ENCODE measurements at places on chromosomes 2 and 18.
A peak's percentile ranks its signal among the peaks of the same experiment; 100 is the strongest.

GRCh38 chr2:155315768-155316167, 617.3 kb downstream of the KCNJ3 start:
- DNase-seq, result no peak

DNA sequence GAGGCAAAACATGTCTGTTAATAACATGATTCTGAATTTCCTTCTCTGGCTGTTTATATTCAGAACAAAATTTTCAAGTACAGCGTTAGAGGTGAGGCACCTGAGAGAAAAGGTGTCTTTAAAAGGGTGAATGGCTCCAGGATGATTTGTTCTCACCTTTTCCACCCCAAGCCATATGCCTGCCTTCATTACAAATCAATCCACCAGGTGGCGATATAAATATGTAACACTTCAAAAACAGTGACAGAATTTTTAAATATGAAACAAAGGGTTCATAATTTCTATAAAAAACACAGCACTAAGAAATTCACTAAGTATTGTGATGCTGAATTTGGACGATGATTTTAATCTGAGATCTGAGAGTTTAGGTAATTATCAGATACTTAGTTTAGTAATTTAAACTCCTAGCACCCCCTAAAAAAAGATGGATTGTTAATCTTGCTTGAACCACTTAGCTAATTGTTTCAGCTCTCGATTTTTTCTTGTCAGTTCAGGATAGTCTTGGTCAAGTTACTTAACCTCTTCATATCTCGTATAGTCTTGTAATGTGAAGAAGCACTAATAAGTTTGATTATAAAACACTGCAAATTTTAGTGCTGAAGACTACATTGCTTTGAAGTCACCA, 528.8 kb downstream of the CPS1 start:
- DNase-seq, result peak; percentile 8

- no peak for DNase-seq
Measured at GRCh38 chr2:177296040-177296439, 31.5 kb upstream of the NFE2L2 start.

DNA sequence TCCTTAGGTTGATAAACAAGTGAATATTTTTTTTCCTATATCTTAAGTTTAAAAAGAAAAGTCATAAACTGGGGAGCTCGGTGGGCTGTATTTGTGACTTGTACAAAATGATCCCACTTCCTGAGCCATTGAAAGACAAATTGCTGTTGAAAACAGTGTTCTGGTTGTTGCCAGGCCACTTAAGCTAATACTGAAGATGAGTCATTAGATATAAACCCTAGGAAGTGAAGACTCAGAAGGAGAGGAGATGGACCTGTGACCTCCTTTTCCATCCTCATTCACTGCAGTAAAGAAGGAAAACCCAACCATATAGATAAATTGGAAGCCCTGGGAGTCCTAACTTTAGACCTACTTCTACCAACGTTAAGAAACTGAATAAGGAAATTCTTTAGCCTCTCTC, 46.2 kb upstream of the SERPINE2 start:
- no peak for DNase-seq

GRCh38 chr18:80135136-80135535, 26.1 kb downstream of the ADNP2 start:
- DNase-seq, result no peak

- no peak for DNase-seq
Measured at GRCh38 chr2:174552880-174553279, 44.7 kb downstream of the WIPF1 start.

GRCh38 chr2:109532728-109533076, 81.1 kb downstream of the SEPTIN10 start:
- DNase-seq, result no peak

DNA sequence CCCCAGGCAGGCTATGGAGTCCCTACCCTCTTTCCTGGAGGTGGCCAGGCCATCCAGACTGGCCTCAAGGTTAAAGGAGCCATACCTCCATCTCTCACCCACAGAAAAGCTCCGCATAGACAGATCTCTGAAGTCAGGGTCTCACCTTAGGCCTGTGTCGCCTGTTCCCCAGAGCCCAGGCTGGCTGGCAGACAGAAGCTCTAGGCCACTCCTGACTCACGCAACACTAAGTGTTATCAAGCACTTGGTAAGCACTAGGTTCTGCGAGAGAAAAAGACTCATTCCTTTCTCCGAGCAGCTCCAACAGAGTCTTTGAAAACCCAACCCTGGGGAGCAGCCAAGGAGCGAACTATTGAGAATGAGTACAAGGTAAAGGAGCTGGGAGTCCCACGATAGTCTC, 6.1 kb downstream of the SMAD7 start:
- DNase-seq, result no peak

DNA sequence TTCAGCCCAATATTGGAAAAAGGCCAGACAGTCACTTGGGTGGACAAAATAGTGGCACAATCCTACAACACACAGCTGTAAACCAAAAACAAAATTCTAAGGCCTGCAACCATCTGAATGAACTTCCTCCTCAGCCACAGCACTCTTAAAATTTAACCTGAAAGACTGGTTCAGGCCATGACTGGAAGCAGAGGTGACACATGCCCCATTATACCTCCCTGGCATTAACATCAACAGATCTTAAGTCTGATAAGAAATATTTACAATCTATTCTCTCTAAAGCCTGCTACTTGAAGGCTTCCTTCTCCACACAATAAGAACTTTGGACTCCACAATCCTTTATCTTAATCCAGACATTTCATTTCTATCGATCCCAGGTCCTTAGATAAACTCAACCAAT, 192.4 kb upstream of the LRP1B start:
- no peak for DNase-seq

DNA sequence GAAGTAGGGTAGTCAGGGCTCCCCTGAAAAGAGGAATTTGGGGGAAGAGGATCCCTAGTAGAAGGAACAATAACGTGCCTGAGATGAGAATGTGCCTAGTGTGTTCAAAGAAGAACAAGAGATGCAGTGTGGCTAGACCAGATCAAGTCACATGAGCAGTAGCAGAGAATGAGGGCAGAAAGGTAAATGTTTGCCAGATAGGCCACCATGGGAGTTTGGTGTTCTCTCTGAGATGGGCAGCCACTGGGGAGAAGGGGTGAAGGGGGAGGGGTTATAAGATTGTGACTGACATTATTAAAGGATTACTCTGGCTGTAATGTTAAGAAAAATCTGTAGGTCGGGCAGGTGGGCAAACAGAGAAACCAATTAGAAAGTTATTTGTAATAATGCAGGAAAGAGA, 166.0 kb downstream of the LCLAT1 start:
- no peak for DNase-seq

DNA sequence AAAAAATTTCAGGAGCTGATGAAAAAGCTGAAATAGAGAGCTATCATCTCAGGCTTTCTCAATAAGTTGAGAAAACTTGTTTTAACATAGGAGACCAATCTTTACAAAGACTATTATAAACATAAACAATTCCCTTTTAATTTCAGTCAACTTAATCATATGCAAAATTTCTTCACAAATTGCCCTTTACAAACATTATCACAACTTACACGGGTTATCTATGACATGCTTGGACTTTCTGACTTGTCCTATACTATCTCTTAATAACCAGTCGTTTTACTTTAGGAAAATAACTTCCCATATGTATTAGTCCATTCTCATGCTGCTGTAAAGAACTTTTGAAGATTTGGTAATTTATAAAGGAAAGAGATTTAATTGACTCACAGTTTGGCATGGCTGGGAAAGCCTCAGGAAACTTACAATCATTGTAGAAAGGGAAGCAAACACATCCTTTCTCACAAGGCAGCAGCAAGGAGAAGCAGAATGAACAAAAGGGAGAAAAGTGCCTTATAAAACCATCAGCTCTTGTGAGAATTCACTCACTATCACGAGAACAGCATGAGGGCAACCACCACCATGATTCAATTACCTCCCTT, 1583.7 kb upstream of the CELF4 start:
- no peak for DNase-seq

All from NCI-H1105 (cell line).